ENCODE measurements at places on chromosomes 1 and 21.

DNA sequence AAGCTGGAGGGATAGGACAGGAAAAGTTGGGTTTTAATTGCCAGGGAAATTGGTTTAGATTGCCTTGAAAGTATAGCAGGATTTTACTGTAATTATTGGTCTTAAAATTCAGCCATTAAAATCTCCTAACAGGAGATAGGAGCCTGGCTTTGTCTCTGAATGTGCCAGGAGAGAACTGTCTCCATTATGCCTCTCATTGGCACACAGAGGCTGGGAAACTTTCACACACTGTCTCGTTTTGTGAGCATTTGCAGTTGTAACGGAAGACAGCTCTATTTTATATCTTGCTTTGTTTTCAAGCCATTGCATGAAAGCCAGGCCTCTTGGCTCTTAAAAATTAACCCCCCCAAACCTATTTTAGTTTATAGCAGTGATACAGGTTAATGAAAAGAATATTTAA, 12.5 kb downstream of the DNAJC6 start:
- DNase-seq: no peak

DNA sequence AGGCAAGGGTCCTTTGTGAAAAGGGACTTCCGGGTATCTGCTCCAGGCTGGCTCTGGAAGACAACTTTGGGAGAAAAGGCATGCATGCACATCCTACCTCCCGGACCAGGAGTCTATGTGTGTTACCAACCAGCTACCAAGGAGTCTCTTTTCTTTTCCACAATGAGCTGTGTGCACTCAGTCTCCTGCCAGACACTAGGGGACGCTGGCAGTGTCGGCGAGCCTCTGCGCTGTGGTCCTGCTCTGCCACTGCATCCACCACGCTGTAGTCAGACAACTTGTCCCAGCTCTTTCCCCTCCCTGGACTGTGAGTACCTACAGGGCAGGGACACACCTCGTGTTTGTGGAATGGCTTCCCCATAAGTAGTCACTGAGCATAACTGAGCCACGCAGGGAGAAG, 5.1 kb upstream of the SSR2 start:
- no peak for DNase-seq

DNA sequence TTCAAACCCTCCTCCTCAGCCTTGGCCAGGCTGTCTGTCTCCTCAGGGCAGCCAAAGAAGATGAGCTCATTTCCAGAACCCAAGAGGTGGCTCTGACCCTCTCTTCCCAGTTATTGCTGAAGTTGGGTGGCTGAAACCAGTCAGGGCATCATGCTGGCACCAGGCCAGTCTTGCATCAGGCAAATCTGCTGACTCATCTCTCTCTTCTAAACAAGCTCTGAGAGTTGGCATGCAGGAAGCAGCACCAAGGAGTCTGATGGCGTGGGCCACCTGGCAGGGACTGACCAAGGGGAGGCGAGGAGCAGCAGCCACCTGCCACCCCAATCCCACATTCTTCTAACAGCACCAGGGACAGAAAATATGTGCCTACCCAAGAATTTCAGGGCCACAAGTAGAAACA, 104.8 kb upstream of the ATP1A1 start:
- DNase-seq: no peak

DNA sequence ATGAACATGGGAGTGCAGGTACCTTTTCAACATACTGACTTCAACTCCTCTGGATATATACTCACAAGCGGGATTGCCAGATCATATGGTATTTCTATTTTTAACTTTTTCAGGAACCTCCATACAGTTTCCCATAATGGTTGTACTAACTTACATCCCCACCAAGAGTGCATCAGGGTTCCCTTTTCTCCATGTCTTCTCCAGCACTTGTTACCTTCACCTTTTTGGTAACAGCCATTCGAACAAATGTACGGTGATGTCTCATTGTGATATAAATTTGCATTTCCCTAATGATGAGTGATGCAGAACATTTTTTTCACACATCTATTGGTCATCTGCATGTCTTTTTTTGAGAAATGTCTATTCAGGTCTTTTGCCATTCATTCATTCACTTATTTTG, 25.9 kb upstream of the ACTA1 start:
- no peak for DNase-seq

DNA sequence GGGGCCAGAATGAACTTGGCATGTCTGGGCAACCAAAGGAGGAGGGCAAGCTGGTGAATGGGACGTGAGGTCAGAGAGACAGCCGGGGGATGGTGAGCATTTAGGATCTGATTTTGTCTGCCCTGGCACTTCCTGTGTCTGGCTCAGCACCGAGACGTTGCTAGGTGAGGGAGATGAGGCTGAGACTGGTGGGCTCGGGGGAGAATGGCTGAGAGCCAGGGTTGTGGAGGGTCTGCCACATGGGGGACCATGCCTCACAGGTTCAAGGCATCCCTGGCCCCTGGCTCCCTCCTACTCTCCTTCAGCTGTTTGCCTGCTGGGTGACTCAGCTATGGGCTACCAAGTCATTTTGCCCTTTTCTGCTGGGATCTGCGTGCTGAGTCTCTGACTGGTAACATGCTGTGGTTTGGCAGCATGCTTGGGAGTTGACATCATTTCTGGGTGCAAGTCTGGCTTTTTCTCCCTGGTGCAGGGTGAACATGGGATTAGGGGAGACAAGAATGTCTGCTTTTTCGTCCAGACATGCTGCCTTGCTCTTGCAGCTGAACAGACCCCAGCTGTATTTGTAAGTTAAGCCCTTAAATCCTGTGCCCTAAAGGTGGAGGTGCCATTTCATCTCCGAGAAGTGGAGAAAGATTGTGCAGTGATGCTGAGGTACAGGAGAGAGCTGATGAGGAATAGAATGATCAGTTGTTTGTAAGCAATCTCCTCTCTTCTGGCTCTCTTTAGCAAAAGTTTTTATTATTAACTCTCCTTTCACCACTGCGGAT, 17.6 kb downstream of the GALNT2 start:
- DNase-seq: no peak

- no peak for DNase-seq
Measured at GRCh38 chr1:228763561-228763960, 28.3 kb downstream of the RHOU start.

GRCh38 chr21:41068496-41068895, 99.5 kb upstream of the BACE2 start:
- no peak for DNase-seq

- DNase-seq: no peak
Measured at GRCh38 chr1:242745079-242745478, 220.6 kb upstream of the PLD5 start.

DNA sequence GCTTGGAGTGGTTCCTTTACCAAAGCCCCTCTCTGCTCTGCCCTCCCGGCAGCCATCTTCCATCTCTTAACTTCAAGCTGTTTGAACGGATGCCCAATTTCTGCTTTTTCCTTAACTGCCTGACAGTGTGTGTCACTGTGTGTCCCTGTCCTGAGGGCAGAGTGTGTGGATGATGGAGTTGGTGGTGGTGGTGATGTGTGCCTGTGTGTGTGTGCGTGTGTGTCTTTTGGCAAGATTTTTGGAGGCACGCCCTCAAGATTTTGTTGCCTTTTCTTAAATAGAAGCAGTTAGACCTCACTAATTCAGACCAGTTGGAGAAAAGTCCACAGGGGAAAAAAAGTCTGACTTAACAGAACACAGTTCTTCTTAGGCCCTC, 30.3 kb downstream of the SERTAD4 start:
- DNase-seq: no peak

- no peak for DNase-seq
Measured at GRCh38 chr1:13786541-13786940, 86.6 kb downstream of the PRDM2 start.

DNA sequence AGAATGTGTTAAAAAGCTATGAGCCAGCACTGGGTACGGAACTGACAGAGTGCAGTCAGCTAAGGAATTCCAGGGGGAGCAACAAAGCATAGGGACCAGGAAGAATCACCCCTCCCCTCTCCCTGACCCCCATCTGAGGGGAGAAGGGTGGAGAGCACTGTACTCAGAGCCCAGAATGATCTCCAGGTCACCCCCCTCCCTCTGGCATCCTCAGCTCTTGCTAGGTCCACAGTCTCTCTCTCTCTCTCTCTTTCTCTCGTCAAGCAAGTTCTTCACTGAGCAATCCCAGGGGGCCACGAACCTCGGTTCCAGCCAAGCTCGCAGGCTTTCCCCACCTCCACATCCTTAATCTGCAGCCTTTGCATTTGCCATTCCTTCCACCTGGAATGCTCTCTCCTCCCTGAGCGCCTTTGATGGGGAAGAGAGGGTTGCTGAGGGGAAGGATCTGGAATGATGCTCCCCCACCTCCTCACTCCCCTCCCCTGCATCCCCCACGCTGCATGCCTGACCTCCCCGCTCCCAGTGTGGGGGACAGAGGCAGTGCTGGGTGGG, 6.7 kb upstream of the WASF2 start:
- DNase-seq: no peak

DNA sequence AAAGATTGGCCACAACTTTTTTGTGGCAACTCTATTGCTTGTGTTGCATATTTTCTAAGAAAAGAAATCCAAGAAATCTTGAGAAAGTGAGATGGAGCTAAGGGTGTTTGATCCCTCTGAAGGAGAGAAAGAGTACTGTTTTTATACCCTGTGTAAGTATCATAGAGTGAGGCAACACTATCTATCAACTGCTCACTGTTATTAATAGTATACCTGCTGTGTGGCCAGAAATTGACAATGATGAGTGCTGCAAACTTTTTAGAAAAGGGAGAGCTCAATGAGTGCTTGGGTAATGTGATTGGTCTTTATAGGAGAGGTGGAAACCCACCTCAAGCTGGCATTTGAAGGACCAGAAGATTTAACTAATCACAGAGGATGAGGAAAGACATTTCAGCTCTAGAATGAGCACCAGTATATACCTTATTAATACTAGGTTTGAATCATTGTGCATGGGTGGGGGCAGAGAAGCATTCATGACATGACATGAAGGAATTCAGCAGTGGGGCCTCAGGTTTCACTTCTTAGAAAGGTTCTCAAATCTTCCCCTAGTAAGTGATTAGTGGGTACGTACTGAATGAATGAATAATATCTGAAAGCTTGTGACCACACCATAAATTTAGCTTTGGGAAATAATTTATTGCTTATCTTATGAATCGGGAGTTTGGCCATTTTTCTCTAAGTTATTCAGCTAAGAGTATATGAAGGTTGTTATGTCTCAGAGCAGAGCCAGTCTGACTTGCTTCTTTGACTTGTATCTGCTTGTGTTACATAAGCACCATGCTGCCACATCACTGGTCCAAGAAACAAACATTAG, 169.2 kb upstream of the SGIP1 start:
- DNase-seq: no peak

DNA sequence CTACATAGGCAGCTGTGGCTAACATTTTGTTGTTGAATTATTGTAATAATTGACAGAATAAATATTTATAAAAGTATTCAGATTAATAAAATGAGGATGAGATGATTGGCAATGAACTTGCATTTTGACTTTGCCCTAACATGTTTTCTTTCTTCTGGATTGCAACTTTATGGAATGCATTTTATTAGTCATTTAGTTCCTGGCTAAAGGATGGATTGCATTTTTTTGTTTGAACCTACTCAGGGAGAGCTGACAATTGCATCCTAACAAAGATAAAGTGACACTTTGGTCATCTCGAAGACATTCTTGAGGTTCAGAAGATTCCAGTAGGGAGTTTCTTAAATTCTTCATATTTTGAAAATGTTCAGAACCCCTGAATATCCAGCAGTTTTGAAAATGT, 37.5 kb downstream of the PGM1 start:
- DNase-seq: no peak

- no peak for DNase-seq
Measured at GRCh38 chr21:43467785-43468184, 40.9 kb upstream of the SIK1 start.

GRCh38 chr1:40593449-40594186, 62.2 kb downstream of the ZNF684 start:
- no peak for DNase-seq

DNA sequence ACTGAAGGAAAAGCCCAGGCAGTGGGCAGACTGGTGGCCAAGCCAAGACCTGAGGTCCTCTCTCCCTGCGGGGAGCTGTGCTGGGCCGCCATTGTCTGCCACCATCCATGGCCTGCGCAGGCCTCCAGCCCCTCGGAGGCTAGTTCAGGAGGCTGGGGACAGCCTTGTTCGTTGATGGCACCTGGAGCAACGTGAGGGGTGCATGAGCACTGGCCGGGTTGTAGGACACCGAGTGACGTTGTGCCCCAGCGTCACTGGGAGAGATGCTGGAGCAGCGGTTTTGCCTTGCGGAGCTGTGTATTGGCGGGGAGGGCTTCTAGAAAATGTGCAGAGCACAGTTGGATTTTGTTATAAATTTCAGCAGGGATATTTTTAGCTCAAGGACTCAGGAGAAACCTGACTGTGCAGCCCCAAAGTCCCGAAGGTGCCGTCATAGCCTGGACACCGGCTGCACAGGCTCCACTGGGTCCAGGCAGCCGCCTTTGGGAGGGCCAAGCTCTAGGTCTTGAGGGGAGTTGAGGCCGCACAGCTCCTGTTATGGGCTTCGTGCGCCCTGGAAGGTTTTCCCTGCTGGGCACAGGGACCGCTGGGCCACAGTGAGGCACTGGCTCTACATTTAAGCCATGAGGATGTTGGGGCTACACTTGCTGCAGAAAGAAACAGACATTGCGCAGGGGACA, 48.2 kb upstream of the ADARB1 start:
- no peak for DNase-seq

DNA sequence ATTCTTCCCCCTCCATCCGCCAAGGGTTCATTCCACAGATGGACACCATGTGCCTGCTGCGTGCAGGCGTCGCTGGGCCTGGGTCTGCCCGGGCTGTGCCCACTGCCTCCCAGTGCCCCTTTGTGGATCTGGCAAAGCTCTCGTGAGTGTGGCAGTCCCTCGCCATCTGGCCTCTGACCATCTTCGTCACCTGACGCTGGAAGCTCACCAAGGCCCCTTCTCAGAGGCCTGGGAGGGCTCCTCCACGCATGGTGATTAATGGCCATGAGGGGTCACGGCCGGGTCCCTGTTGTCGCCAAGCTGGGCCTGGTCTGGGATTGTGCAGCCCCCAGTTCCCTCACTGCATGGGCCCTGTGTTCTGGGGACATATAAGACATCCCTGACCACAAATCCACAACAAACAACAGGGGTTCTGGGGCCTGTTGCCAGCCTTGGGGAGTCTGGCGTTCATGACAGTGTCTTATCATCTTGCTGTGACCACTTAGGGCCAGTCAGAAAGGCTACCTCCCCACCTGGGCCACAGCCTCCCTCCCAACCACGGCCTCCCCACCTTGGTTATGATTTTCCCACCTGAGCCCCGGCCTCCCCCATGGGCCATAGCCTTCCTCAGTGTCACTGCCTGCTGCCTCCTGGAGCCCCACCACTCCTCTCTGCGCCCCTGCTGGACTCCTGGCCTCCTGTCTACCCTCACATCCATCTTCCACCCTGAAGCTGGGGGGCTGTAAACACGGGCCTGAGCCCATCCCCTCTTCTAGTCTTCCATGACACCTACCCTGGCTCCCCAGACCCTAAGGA, 27.9 kb downstream of the SLC45A1 start:
- no peak for DNase-seq

Data from activated naive CD8-positive, alpha-beta T cell treated with anti-CD3 and anti-CD28 coated beads, Interleukin-2, amount 50 U/mL, for 16 hours (primary cell).